ENCODE measurements at places on chromosomes 3 and 15.
A peak's percentile ranks its signal among the peaks of the same experiment; 100 is the strongest.

- no peak for DNase-seq
These were observed 36.5 kb upstream of the INSYN1 start for GRCh38 chr15:73789521-73790240.

- peak; percentile 88 for DNase-seq
These were observed 31.8 kb upstream of the HES1 start for GRCh38 chr3:194103983-194104751.

DNA sequence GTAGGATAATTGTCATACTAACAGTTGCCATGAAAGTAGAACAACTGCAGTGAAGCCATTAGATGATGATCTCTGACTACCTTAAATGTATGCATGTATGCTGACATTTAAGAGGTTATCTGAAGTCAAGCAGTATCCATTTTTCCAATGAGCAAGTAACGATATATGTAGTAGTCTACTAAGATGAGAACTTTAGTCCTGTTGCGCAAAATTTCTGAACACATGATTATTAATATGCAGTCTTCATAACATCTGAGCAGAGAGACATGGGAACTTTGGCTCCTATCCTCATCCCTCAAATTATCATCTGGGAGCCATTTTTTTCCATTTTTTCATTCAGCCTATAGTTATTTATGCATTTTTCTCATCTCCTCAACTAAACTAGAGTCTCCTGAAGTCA lies 79.2 kb downstream of the MME start:
- no peak for DNase-seq

- no peak for DNase-seq
These were observed 68.9 kb downstream of the THBS1 start for GRCh38 chr15:39649757-39650156.

- no peak for DNase-seq
These were observed 52.8 kb upstream of the LRIG1 start for GRCh38 chr3:66553441-66554113.

DNA sequence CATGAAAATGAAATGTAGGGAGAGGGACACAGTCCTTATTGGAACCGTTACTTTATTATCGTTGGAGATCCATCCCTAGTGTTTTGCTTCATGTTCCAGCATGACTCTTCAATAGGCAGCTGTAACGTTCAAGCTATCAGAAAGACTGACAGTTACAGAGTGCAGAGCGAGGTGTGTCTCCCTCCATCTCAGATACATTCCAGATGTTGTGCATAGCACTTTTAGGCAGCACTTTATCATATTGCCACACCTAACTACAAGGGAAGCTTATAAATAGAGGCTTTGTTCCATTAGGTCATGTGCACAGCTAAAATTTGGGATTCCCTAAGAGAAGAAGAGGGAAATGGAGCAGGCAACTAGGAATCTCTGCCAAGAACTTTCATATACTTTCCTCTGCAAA lies 1009.6 kb downstream of the ROBO2 start:
- no peak for DNase-seq

GRCh38 chr3:147218965-147219364 lies 187.4 kb downstream of the ZIC4 start:
- DNase-seq, result no peak

DNA sequence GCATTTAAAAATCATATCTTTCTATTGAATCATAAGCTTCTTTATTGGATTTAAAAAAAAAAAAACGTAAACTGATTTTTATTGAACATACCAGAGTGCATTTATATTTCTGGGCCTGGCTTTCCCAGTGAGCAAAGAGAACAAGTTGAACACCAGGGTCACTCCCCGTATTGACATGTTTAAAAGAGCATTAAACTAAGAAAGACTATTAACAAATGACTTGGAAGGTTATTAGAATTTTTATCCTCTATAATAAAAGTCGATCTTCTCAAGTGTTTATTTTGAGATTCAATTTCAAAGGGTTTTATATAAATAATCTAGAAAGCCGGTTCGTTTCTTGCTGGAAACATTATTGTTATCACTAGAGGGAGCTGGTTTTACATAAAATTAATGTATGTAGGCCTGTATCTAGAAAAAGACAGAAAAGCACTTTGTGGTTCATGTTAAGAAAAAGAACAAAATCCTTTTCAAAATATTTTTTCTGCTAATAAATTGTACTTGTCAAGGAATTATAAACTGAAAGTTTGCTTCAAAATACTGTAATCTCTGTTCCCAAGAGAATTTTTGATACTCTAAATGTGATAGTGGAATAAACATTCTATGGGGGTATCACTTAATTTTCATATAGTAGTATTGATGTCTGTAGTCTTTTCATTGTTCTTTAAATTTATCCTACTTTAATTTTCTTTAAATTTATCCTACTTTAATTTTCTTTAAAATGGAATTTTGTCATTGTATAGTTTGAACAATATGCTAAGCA lies 321.8 kb upstream of the MME start:
- DNase-seq, result peak; percentile 79

GRCh38 chr3:177483182-177483967 lies 286.1 kb upstream of the TBL1XR1 start:
- no peak for DNase-seq

DNA sequence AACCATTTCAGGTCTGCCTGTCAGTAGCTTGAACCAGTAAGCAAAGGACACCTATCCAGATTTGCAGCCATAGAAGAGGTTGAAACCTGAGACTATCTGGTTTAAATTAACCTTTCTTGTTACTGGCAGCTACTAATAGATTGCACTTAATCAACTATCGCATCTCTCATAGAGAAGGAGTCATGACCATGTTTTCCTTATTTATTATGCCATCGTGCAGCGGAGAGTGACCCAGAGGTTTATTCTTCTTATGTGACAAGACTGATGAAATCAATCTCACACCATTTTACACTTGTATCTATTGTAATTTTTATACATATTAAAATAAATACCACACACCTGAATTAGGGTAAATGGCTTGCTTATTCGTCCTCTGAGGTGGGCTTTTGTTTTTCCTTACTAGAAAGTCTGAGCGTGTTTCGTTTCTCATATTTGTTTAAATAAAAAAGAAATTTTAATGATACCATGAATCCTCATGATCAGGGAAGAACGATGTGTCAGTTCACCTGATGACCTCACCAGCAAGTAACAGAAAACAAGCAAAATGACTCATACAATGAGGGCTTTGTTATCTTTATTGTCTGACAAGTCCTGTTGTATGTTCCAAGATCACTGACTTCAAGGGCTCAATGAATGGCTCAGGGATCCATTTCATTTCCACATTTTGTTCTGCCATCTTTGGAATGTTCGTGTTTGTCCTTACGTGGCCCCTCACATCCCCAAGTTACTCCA lies 379.5 kb upstream of the DPH6 start:
- DNase-seq, result no peak

DNA sequence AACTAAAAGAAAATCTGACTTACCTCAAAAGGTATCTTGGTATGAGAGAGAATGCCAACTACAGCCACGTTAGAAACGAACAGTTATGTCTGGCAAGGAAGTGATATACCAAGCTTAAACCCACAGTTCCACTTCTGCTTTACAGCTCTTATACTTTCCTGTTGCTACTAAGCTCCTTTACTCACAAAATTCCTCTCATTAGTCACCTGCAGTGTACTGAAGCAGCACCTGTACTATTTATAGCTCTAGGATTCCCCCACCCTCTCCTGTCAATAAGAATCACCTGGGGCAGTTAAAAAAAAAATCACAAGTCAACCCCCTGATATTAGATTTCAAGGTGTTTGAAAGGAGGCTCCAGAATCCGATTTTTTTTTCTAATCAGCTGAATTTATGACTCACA lies 2.9 kb upstream of the TMEM266 start:
- peak; percentile 67 for DNase-seq

- DNase-seq, result peak; percentile 94
These were observed 6.7 kb upstream of the PSTPIP1 start for GRCh38 chr15:76987896-76988860.

DNA sequence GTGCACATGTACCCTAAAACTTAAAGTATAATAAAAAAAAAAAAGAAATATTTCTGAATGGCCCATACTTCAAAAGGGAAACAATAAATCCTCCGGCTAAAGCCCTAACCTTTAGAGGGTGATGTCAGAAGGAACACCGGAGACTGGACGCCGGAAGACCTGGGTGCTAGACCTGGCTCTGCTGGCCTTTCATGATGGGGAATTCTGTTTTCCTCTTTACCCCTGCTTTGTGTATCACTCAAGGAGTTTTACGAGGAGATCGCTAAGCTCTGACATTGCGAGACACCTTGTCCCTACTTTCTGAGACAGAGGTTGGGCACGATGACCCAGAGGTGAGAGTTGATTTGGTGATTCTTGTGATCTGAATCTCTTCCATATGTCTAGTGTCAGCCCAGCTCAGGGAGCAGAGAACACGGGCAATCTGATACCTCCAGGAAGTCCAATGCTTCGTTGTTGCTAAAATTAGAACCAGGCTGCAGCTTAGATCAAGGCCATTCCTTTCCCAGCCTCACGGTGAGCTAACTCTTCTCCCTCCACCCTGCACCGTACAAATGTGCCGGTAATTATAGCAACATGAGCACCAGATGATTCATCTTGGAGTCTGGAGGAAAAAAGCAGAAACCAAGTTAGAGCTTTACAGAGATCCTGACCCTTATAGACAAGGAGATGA lies 42.0 kb upstream of the CFAP161 start:
- DNase-seq, result no peak

GRCh38 chr3:197093871-197094270 lies 64.3 kb upstream of the MELTF start:
- DNase-seq, result no peak

DNA sequence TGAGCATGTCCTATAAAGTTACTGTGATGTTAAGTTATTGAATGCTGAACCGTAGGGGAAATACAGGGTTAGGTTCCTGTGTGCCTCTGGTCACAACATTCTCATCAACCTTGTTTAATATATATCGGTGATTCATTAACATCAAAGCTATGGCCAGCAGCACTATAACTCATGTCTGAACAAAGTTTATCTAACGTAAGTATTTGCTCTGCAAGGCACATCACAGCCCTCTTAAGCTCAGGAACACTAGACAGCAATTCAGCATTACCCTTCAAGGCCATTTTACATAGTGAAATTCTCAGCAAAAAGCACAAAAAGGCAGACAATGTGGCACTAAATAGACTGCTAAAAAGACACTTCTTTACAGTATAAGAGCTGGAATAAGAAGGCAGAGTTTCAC lies 48.2 kb upstream of the FNDC3B start:
- DNase-seq, result no peak

DNA sequence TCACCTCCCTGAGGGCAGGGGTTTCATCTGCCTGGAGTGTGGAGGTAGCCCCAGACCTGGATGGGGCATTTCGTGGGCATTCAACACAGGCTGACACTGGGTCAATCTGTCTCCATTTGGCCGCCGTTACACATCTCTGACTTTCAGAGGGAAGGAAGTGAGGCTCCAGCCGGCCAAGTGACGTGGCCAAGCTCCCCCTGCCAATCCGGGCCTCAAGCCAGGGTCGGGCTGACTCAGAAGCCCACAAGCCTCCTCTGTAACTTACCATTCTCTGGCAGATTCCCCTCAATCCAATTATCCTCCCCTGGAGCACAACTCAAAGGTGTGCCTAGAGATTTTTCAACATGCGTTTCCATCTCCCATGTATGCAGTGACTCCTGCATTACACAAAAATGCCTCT lies 227.6 kb downstream of the KLF13 start:
- DNase-seq, result no peak

DNA sequence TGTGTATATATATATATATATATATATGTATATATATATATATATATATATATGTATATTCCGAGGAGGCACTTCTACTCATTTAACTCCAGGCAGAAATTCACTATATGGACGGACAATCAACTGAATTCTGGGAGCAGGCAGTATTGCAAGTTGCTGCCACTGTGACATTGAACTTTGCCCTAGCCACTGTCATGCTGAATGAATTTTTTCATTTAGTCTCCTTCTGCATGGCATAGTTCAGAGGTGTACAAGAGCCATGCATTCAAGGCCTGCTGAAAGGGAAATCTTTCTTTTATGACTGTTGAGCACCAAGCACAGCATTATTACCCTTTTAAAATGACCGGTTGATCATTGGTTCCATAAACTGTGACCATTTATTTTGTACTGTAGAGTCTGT lies 176.2 kb upstream of the THRB start:
- no peak for DNase-seq

DNA sequence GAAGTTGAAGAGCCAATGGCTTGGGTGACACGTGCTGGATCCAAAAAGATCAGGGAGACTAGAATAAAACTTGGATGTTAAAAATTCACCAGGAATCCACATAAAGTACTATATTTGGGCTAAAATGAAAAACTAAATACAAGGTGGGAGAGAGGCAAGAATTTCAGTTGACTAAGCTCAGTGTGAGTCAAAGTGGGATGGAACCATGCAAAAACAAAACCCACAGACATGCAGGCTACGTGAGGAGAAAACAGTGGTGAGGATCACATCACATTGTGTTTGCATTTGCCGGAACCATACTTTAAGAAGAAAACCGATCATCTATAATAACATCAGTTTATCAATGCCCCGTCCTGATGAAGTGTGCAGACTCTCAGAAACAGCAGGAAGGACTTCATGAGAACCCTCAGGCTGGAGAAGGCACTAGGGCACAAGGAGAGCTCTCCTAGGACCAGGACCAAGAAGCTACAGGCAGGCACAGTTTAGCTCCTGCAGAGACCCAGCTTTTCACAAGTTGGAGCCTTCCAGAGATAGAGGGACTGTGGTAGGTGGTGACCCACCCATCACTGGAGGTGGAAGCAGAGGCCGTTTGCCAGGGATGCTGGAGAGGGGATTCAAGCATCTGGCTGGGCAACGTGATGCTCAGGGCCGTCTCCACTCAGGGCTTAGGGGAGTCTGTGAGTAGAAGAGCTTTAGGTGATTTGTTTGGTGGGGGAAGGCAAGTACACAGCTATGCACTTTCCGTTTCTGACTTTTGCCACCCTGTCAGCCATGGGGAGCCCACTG lies 29.0 kb upstream of the NR2E3 start:
- no peak for DNase-seq

DNA sequence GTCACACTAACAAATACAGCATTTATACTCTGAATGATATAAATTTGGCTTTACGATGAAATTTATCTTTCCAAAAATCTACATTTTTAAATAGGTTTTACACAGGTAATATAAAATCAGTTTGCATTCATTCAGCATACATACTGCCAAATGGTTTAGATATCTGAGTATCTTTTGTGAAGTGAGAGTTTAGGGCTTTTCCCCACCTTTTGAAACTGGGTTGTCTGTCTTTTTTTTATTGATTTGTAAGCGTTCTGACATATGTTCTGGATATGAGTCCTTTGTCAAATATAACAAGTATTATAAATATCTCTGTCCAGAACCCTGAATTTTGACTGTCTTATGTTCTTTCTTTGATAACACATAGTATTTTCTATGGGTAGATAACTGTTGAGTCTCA lies 42.4 kb downstream of the GABPB1 start:
- no peak for DNase-seq

DNA sequence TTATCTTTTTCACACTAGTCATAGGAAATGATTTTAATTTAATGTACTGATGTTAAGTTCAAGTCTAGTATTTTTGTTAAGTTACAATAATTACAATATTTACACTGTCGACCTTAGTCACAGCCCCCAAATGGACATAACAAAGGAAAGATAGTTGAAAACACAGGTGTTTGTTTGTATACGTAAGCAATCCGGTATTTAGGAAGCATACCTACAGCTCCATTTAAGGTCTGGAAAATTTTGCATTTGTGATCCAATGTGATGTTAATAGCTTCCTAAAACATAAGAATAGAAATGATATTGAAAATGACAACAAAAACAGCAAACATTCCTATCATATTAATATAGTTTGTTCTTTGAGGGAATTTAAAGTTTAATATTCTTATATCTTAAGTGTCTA lies 56.9 kb downstream of the PLOD2 start:
- DNase-seq, result no peak

All from AML-193 (cell line).